ENCODE measurements at places on chromosomes 16 and 17.

- no peak for DNase-seq
Measured at GRCh38 chr16:3520413-3520812, 19.6 kb downstream of the CLUAP1 start.

DNA sequence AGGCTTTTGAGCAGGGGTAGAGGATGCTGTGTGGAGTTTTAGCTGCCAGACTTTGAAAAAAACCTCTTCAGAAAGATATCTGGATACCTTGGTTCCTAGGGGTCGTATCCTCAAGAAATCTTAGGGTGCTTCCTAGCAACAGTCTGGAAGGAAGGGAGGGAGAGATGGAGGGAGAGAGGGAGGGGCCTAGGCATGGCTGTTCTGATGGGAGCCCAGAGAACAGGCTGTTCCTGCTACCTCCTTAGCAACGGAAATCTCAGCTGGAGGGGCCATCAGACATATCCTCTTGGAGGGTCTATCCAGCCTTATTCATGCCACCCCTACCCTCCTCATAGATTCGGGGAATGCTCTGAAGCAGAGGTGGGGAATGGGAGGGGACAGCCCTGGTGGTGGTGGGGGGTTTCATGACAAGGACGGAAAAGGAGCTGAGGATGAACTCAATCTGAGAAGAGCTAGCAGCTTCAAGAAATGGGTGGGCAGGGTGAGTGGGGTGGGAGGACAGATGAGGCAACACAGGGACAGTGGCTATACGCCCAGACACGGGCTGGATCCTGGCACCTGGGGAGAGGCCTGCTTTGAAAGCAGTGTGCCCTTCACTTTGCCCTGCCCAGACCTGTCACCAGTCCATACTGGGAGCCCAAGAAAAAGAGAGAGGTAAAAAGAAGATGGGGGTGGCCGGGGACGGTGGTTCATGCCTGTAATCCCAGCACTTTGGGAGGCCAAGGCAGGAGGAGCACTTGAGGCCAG lies 2.9 kb upstream of the THRA start:
- DNase-seq: no peak

DNA sequence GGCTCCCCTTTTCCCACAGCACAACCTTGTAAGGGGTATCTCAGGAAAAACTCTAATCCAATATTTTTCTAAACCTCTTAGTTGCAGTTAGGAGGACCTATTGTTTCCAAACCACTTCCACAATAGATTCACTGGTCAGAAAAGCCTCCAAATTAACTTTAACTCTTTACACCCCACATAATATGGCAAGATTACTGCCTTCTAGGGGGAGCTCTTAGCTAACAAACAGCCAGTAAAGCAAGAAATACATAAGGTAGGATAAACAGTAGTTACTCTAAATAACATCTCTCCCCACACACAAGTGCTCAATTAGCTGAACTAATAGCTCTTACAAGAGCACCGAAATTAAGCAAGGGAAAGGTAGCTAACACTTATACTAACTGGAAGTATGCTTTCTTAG lies 192.1 kb upstream of the KIF2B start:
- no peak for DNase-seq

DNA sequence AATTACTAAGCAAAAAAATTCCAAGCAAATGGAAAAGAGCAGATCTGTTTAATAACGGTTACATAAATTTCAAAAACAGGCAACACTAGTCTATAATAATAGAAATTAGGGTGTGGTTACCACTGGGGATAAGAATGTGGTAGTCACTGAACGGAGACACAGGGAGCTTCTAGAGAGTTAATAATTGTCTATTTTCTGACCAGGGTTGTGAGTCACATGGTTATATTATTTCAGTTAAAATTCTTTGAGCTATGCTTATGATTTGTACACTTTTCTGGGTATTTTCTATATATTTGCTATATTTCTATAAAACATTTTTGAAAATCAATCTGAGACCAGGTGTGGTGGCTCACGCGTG lies 433.9 kb upstream of the MAF start:
- DNase-seq: peak; percentile 24

DNA sequence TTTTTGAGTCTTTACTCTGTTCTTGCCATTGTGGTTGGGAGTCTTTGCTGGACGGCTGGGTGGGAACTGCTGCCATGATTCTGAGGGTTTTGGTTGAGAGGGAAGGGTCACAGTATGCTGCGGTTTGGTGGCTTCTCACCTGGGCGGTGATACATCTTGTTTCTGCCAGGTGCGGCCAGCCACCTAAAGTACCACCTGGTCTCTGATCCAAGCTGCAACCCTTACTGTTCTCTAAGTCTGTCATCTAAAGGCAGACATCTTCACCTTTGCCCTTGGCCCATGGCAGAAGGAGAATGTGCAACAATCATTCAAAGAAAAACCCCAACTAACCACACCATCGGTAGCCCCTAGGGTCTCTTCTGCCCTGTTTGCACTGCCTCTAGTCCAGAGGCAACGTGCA lies 19.6 kb upstream of the MPO start:
- DNase-seq: no peak

GRCh38 chr17:37743875-37744632 lies 805 bp downstream of the HNF1B start:
- DNase-seq: no peak

GRCh38 chr17:19905502-19905901 lies 37.8 kb upstream of the ULK2 start:
- DNase-seq: no peak

DNA sequence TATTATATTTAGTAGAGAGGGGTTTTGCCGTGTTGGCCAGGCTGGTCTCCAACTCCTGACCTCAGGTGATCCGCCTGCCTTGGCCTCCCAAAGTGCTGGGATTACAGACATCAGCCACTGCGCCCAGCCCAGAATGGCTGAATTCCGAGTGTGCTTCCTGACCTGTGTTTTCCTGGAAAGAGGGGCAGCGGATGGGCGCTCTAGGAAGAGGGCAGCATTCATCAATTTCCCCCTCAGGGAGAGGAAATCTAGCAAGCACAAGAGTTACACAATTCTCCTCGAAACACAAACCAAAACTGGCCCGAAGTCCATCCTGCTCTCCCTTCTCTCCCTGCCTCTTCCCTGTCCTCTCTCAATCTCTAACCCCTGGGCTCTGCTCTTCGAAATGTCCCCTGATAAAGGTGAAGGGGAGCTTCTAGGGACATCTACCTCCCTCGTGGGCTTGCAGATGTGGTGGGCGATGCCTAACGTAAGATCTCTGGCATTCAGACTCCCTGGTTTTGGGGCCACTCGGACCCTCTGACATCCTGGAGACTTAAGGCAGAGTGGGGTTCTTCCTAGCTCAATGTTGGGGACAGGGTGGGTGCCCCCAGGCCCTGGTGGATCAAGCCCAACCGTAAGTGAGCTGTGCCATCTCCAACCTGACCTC lies 1.0 kb downstream of the IL27 start:
- DNase-seq: no peak

DNA sequence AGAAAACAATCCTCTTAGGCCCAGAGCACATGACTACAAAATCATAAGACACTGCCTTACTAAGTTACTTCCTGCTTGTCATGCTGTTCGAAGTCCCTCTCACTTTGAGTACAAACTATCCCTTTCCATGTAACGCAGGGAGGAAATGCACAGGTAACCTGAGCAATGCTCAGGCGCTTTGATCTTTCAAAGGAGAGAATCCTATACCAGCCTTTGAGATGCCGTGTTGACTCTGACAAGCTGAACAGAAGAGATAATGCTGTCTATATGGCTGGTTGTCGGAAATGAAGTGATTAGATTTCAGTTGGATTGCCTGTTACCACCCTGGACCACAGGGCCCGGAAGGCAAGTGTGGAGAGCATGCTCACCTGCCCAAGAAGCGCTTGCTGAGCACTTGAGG lies 75.9 kb downstream of the CDH11 start:
- DNase-seq: no peak

DNA sequence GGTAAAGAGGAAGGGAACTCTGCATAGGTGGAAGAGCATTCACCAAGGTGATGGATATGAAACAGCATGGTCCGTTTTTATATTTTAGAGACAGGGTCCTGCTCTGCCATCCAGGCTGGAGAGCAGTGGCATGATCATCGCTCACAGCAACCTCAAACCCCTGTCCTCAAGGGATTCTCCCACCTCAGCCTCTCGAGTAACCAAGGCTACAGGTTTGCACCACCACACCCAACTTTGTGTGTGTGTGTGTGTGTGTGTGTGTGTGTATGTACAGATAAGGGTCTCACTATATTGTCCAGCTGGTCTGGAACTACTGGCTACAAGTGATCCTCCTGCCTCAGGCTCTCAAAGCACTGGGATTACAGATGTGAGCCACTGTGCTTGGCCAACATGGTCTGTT lies 77.5 kb upstream of the NACA2 start:
- no peak for DNase-seq

GRCh38 chr17:77439189-77440018 lies 298.6 kb downstream of the SEC14L1 start:
- no peak for DNase-seq

GRCh38 chr16:69709456-69710084 lies 16.8 kb downstream of the NQO1 start:
- peak; percentile 80 for DNase-seq

DNA sequence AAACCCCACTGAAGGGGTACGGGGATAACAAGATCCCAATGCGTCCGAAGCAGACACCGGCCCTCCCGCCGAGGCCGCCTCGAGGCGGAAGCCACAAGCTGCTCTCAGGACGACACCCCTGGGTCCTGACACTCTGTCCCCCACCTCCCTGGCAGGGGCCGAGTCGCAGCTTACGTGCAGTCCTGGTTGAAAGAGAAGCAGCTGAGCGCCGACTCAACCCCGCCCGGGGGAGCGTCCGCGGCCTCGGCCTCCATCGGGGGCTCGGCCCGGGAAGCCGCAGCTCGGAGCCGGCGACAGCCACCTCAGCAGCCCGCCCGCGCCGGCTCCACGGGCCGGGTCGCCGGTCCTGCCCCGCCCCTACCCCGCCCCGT lies at the start of gene WIPI1:
Gene WIPI1, minus strand, starts transcription at position 329 of the 371 bp plus-strand sequence. Its CDS starts 75 bp downstream, at position 254.
- DNase-seq: no peak

- DNase-seq: no peak
Measured at GRCh38 chr16:86198206-86199118, 299.5 kb downstream of the IRF8 start.

DNA sequence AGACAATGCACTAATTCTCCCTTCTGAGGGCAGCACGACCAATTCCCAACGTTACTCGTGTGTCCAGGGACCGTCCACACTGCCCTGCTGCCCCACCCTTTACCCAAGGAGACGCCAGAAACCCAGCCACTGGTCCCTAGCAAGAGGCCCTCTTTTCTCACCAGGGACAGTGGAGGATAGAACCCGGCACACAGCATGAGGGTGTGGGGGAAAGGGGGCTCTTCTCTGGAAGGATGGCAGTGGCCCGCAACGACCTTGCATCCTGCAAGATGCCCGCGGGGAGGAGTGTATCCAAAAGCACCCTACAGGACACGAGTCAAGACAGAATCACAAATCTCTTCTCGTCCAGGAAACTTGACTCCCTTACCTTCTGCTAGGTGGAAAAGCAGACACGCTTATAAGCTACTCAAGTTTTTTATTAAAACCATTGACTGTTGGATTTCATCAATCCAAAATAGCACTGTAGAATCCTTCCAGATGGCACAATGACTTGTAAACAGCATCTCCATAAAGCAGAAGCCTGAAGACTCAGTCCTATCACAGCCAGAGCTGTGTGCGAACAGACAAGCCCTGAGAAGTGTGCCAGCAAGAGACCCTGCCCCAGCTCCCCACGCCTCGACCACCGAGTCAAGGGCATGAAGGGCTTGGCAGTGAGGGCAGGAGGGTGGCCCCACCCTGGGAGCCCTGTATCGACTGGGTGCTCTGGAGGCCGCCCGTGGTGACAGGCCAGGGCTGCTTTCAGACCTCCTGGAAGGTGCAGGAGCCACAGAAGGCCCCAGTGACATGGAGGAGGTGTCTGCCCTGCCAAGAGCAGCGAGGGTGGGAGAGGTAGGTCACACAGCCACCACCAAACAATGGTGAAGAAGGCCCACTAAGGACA lies 103.8 kb downstream of the ANKRD11 start:
- DNase-seq: no peak

DNA sequence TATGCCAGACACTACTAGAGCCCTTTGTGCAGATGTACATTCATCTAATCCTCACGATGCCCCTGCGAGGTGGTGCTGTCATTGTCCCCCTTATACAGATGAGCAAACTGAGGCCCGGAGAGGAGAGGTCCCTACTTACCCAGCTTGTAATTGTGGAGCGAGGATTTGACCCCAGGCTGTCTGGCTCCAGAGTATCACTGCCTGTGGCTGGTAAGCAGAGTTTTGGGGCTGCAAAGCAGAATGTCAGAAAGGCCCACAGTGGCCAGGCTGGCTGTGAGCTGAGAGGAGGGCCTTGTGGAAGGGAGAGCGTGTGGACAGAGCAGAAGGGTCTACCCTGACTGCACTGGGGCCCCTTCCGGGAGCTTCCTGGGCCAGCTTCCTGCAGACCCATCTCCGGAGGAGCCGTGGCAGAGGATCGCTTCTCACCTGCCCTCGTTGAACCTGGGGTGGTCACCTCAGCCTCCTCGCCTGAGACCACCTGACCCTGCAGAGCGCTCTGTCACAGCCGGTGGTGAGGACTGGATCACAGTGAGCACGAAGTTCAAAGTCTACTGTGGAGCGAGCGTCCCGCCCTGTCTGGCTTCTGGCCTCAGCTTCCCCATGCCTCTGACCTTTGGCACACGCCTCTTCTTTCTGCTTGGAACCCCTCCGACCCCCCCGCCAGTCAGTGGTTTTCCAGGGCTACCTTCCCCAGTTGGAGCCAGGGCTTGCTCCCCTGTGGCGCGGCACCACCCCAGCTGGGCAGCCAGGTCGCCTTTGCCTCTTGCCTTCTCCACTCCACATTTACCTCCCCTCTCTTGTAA lies 12.1 kb downstream of the CMIP start:
- DNase-seq: no peak

- peak; percentile 21 for DNase-seq
Measured at GRCh38 chr16:69494991-69495392, 70.6 kb downstream of the CYB5B start.

GRCh38 chr17:45954914-45955313 lies 44.1 kb upstream of the STH start:
- DNase-seq: no peak

DNA sequence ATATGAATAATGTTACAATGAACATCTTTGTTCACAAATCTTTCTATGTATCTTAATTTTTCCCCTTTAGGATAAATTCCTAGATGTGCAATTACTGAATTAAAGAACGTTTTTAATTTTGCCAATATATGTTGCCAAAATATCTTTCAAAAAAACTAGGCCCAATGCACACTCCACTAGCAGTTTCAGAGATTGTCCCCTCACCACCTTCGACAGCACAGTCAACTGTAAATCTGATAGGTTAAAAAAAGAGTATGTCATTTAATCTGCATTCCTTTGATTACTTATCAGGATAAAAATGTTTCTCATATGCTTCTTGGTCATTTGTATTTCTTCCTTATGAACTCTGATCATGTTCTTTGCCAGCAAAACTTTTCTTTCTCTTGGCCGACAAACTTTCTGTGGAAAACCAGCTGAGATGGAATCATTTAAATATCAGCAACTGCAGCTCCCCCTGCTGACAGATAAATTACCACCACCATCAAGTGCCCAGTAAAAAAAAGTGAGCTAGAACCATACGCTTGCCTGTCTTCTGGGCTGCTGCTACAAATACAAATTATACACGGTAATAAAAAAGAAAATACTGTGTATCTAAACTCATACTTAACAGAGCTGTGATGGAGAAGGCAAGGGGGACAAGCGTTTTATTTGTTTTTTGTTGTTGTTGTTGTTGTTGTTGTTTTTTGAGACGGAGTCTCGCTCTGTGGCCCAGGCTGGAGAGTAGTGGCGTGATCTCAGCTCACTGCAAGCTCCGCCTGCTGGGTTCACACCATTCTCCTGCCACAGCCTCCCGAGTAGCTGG lies 19.6 kb upstream of the KANSL1 start:
- DNase-seq: peak; percentile 91

Measured in cardiac fibroblast (primary cell).